ENCODE measurements at places on chromosomes 6 and 20.
A peak's percentile ranks its signal among the peaks of the same experiment; 100 is the strongest.

DNA sequence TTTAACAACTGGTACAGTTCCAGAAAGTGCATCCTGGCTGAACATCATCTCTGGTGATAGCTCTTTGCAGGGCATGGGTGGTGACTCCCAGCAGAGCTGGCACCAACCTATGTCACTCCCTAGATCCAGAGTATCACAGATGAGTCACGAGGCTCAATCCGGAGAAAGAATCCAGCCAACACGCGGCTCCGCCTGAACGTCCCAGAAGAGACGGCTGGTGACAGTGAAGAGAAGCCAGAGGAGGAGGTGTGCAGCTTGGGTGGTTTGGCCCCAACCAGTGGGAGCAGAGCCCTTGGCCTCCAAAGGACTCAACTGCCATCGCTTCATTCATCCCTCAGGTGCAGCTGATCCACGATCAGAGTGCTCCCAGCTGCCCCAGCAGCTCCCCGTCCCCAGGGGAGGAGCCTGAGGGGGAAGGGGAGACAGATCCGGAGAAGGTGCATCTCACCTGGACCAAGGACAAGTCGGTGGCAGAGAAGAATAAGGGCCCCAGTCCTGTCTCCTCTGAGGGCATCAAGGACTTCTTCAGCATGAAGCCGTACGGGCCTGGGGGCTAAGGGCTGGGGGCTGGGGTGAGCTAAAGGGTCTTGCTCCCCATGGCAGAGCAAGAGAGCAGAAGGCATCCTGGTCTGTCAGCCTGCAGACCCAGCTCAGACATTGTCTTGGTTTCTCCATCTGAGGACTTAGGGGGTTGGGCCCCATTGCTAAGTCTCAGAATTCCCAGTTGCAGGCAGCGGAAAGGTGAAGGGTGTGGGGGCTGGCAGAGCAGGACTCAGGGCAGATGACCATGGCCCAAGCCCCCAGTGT lies 27.2 kb downstream of the SLC12A5 start:
- DNase-seq: no peak

DNA sequence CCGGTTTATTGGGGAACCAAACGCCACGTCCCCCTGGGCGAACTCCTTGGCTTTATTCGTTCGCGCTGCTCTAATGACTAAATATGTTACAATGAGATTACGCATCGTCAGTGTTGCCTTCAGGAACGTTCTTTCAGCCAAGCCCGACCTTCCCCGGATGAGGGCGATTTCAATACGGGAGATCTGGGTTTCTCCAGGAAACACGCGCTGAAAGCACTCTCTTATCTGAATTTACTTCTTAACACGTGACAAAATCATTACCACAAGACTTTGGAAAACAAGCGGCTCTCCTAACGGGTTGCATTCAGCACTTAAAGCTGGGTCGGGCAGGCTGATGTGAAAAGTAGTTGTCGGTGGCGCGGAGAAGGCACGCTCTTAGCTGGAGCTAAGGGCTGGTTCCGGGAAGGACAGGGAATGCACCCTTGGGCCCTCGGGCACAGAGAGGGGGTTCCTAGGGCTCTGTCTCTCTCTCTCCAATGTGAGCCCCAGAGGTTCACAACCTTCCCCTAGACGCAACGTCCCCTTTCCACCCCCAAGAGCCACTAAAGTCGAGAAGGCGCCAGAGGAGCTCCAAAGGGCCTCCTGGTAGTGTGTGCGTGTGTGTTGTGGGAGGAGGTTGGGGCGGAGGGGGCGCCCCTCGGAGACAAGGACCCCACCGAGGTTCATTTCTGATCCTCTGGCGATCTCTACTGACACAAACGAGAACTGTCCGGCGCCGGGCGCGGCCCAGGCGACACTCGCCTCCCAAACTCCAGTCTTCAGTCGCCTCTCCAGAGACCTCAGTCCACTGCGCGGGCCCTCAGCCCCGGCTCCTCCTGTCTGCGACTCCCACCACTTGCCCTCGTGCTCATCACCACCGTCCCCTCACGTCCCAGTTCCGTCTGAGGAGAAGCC lies 7.1 kb upstream of the NKX2-2 start:
- no peak for DNase-seq

GRCh38 chr6:16807956-16808355 lies 46.7 kb upstream of the ATXN1 start:
- DNase-seq: no peak

DNA sequence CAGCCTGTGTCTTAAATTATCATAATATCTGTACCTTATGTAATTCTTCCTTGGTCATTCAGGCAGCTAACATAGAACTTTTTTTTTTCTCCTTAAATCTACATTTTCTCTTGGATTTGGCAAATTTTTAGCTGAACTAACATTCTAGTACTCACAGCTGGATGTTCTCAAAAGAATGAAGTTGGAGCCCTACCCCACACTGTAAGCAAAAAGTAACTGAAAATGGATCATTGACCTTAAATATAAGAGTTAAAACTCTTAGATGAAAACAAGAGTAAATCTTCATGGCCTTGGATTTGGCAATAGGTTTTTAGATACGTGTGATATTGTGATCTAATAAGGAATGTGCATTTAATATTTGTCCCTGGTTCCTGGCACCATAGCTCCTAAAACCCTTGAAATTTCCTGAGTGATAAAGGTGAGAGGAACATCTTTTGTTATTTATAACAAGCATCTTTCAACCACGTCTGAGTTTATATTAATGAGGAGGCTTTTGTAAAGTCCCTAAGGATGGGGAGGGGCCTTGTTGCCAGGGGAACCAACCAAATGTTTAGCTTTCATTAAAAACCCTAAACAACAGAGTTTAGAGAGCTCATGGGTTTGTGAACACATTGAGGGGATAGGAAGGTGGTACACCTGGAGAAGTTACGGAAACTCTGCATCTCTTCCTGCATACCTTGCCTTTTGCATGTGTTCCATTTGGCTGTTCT lies 106.1 kb upstream of the ADGRF4 start:
- no peak for DNase-seq

DNA sequence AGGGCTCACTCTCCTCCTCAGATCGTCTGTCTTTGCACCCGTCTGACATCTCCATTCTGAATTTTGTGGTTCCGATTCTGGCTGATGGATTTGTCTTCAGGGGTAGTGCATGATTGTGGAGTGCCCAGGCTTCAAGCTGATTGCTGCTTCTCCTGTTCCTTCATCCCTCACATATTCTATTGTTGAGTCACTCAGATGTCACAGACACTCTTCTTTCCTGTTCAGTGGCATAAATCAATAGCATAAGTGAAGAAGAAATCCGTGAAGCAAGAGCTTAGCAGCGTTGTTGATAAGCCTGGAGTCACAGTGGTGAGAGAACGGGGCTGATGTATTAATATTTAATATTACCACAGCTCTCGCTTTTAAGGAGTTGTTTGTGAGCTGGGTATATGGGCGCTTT lies 152.5 kb downstream of the MTHFD1L start:
- DNase-seq: no peak

DNA sequence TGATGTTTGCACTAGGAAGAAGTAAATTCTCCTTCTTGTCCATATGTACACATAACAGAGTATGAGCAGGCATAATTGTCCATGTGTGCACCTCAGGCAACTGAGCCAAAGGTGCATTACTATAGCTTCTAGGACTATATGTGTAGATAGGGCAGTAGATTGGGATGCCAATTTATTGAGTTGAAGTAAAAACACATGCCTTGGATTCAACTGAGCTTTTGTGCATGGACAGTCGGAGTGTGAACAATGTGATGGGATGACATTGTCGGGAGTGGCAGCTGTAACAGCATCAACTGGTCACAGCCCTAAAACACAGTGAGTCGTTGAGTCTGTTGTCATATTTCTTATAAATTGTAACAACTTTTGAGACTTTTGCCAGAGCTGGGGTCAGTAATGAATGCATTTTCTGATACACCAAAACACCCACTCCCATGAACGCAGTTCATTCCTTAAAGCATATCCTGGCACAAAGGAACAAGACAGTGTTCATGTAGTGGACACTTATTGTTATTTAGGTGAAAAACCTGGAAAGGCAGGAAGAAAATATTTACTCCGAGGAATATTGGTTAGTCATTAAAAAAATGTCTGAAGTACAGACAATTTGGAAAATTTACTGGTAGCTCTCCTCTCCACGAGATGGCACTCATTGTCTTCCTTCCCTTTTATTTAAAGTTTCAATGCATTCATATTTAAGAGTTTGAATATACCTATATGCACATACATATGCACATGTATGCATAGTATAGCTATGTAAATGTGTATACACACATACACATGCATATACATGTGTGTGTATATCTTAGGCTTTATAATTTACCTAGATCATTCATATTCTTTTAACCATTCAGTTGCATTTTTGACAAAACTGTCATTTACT lies 302.0 kb upstream of the STXBP5 start:
- DNase-seq: no peak

- DNase-seq: no peak
Observed at GRCh38 chr6:2387445-2387844, 142.0 kb upstream of the GMDS start.

GRCh38 chr20:46089167-46089416 lies 670 bp downstream of the NCOA5 start:
- DNase-seq: no peak

DNA sequence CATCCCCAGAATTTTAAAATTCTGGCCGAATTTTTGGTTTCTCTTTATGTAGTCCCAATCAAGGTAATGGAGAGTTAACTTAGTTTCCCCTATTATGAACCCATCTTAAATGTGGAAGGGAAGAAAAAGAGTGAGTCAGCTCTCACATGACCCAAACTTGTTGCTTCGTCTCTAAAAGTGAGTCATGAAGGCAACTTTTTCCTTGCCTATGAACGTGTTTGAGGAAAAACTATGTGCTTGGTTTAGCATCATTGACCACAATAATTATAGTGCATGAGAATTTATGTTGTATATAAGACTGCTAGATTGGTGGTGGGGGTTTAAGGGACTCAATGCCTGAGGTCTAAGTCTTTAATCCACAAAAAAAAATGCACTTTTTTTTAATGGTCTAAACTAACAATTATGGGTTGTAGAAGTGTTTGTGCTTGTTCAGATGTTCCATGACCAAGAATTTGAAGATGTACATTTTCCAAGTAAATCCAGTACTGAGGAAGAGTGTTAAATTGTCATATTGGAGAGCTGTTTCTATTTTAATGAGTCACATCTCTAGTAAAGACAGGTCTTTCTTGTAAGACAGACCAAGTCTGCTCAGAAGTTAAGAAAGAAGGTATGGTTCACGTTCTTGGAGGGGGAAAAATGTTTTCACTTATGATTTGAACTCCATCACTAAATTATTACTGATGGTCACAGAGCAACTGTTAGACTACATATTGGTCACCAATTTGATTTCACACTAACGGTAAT lies 409.9 kb upstream of the MARCKS start:
- DNase-seq: peak; percentile 76

- DNase-seq: no peak
Observed at GRCh38 chr6:31717499-31718222, 2.5 kb downstream of the LY6G6D start.

DNA sequence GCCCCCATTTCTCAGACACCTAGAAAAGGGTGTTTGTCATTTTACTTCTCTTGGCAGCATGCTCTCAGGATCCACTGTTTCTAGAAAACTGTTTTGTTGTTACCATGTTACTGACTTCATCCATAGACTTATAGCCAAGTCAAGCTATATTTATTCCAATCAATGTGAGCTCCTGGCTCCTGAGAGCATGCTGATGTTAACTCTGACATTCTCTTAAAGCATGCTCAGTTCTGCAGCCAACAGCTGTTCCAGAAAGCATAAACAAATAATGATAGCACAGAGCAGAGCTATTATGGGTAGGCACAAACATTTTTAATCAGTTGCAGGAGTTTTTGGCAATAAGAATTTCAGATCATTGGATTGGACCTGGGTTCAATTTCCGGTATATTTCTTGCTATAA lies 92.4 kb upstream of the CEP85L start:
- DNase-seq: peak; percentile 51

GRCh38 chr20:12171923-12172524 lies 254.3 kb downstream of the BTBD3 start:
- DNase-seq: peak; percentile 43

GRCh38 chr20:7470912-7471311 lies 469.3 kb downstream of the HAO1 start:
- DNase-seq: no peak

DNA sequence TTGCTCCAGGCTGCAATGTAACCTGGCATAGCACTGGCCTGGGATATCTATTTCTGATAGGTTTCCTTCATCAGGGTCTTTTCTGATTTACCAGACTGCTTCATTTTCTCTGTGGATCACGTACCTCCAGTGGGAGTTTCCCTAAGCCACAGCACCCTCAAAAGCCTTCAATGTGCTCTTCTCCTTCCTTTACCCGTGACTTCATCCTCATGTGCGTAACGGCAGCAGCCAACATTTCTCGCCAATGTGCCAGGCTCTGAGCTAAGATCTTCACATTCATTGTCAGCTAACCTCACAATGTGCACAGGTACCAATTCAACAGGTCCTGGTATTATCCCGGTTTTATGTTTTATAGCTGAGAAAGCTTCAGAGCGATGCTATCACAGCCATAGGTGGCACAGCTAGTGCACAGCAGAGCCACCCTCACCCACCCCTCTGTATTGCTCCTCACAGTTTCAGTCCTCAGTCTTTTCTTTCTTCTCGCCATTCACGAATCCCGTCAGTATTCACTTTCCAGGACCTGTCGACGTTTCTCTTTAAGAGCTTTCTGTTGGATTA lies 58.2 kb downstream of the TNFAIP3 start:
- no peak for DNase-seq

DNA sequence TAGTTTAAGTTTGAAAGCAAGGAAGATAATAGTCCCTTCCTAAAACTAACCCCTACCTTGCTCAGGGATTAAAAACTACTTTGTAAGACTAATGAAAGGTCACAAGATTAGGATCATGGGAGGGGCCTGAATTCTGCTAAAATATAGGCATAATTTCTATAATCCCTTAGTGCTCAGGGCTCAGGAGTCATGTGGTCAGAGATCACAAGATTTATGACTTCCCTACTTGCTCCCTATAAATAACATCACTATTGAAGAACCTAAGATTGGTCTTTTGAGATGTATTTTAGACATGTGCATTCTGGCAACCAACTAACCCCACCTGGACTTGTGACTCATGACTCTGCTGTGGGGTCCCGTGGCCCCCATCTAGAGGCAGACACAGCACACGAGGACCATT lies 81.1 kb downstream of the STMND1 start:
- DNase-seq: no peak

GRCh38 chr6:124040655-124041054 lies 237.0 kb downstream of the NKAIN2 start:
- DNase-seq: no peak

DNA sequence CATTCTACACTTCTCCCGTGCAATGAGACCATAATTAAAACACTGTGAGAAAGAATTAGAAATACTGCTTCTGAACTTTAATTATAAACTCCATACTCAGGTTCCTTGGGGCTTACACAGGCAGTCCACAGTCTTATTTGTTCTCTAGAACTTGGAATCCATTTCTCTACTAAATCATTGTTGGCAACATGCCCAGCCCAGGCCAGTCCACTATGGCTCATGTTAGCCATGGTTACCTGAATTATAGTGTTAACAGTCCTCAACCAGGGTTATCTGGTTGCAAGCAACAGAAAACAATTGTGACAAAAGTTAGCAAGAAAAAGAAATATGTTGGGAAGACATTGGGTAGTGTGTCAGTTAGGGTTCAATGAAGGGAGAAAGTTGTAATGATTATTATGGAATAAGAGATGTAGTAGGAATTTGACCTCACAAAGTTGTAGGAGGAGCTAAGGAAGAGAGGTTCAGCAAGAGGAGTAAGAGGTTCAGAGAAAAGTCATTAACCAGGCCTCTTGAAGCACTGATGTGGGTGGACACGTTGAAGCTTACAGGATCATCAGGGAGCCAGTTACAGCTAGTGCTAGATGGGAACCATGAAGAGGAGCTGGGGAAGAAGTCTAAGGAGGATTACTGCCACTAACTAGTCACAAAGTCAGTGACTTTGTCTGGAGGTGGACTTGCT lies 352.5 kb upstream of the PRND start:
- no peak for DNase-seq

Data from AG04450 (cell line).